ENCODE measurements at places on chromosomes 11 and 22. TPM values are rescaled to one million over a fixed set of nuclear protein-coding genes. Genes with fewer than 3 reads are reported as not detected.

The MMP12 gene
- not detected for total RNA-seq

The THYN1 gene
- total RNA-seq = 33.6 TPM

The SLC5A4 gene
- total RNA-seq = not detected

The GRAP2 gene
- 0.34 TPM for total RNA-seq

The GGTLC3 gene
- total RNA-seq = not detected

The CABP4 gene
- 0.38 TPM for total RNA-seq

The CRYBB2 gene
- total RNA-seq = not detected

The RAB36 gene
- total RNA-seq = 3.1 TPM

The OTOG gene
- total RNA-seq = not detected

The ELP4 gene
- total RNA-seq = 29.0 TPM

The MCHR1 gene
- total RNA-seq = not detected

The CRELD2 gene
- total RNA-seq = 29.4 TPM

The ANKRD49 gene
- total RNA-seq = 18.0 TPM

The OR51I2 gene
- total RNA-seq = not detected

All from suprapubic skin (tissue), 4 donors.